ENCODE measurements at places on chromosomes 2 and 18.

DNA sequence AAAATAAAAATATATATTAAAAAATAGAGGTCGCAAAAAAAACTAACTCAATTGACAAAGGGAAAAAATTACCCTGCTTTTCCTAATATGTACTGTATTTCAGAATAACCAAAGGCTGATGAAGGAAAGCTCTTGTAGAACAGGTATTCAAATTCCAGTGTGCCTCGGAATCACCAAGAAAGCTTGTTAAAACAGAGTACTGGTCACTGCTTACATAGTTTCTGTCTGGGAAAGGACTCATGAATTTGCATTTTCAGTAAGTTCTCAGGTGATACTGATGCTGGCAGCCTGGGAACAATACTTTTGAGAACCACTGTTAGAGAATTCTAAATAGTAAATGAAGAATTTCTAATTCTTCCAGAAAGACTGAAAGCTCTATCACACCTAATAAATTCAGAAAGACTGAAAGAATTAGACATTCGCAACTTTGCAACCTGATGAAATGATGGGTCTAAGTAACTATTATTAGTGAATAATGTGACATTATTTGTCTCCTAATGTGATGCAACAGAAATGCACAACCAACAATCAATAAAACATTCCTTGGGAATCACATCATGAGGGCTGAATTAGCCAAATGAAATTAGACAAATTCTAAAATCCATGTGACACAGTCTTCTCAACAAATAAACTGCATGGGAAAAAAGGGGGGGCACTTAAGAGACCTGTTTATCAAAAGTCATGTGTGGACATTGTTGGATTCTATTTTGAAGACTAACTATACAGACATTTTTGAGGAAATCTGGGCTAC, 21.9 kb downstream of the RPRD1A start:
- DNase-seq = no peak

DNA sequence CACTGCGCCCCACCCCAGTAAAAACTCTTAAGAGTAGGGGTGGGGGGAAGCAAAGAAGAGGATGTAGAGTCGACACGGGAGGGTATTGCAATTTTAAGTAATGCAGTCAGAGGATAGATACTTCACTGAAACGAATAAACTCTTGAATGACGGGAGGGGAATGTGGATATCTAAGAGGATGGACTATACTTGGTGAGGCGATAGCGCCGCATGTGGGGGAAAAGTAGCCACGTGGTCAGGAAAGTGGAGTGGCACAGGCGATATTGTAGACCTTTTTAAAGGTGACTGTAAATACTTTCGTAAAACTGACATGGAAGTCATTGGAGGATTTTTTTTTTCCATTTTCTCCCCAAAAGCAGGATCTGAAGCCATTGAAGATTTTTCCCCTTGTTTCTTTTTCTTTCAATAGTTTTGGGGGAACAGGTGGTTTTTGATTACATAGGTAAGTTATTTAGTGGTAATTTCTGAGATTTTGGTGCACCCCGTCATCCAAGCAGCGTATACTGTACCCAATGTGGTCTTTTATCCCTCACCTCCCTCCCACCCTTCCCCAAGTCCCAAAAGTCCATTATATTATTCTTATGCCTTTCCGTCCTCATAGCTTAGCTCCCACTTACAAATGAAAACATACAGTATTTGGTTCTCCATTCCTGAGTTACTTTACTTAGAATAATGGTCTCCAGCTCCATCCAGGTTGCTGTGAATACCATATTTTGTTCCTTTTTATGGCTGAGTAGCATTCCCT, 13.8 kb downstream of the CLK1 start:
- DNase-seq = no peak

DNA sequence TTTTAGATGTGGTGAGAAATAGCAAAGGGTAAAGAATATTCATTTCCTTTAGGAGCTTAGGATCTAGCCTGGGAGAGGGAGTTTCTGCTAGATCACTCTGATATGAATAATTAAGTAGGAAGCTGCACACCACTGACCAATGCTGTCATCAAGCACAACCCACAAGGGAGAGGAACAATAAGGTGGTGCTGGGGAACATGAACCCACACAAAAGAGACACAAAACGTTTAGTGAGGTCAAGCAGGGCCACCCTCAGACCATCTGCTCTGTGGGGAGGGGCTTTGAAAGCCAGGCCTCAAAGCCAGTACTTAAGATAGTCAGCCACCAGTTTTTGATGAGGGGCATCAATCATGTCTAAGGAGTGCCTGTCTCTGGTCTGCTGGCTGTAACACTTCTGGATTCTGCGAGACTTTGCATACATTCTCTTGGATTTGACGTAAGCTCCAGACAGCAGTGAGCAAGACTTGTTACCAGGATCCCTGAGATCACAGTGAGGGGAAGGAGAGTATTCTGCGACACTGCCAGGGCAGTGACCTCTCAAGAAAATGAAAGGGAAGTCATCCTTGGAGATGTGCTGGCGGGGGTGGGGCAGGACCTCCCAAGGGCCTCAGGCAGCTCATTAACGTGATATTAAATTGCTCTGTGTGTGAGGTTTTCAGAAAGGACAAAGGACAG, 127.0 kb downstream of the CCBE1 start:
- DNase-seq = no peak

DNA sequence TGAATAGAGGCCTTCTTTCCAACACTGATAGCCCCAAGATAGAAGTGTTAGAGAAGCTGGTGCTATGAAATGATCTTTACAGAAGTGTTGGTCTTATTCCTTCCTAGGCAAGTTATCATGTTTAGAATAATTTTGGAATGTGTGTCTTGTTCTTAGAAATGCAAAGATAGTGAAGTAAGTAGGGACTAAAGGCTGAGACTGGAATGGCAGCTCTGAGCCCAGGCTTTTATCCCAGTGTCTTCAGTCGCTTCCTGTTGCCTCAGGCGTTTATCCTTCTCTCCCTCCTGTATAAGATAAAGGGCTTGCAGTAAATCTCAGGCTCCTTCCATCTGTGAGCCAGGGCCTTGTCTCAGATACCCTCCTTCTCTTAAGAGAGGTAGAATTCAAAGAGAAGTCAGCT, 218.1 kb downstream of the TPGS2 start:
- DNase-seq = no peak

DNA sequence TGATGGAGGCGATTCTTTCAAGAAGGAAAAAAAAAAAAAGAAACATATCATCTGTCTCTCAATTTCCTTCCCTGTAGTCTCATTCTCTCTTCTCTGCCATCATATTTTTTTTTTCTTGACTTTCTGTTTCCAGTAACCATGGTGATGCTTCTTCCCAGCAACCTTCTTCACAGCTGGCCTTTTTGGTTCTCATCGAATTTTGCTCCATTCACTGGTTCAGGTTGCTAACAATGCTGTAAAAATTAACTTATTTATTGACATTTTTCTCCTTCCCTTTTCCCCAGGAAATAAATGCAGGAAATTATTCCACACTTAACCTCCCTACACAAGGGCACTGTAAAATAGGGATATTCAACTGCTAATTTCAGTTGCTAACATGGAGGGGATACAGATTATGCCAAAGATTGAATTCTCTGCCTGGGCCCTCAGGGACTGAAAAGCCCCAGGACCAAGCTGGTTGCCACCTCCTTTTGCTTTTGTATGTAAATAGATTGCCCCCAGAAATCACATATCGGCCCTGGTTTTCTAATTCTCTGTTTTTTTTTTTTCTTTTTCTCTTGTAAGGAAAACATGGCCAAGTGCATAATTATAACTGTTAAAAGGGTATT, 154.7 kb downstream of the MAP2 start:
- DNase-seq = no peak

DNA sequence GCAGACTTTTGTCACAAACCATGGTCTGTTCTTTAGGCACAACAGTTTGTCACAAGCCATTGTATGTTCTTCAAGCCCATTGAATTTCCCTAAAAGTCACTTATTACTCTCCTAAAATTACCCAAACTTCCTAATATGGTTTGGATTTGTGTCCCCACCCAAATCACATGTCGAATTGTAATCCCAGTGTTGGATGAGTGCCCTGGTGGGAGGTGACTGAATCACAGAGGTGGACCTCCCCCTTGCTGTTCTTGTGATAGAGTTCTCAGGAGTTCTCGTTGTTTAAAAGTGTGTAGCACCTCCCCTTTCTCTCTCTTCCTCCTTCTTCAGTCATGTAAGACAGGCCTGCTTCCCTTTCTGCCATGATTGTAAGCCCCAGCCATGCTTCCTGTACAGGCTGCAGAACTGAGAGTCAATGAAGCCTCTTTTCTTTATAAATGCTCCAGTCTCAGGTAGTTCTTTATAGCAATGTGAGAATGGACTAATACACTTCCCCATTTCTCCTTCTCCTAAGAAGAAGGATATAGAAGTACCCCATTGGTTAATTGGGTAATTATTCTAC, 11.2 kb upstream of the GYPC start:
- no peak for DNase-seq

- DNase-seq = no peak
Observed at GRCh38 chr2:160075171-160075570, 12.8 kb upstream of the PLA2R1 start.

DNA sequence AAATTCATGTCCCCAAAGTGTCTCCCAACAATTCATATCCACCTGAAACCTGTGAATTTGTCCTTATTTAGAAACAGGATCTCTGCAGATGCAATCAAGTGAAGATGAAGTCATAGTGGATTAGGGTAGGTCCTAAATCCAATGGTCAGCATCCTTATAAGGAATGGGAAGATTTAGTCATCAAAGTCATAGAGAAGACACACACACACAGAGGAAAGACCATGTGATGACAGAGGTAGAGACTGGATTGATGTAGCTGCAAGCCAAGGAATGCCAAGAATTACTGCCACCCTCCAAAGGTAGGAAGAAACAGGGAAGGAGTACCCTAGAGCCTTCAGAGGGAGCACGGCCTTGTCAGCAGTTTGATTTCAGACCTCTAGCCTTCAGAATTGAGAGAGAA, 17.7 kb downstream of the ADD2 start:
- DNase-seq = no peak

- no peak for DNase-seq
Observed at GRCh38 chr2:144593803-144594202, 73.9 kb upstream of the ZEB2 start.

GRCh38 chr2:233643128-233643527, 6.9 kb downstream of the UGT1A10 start:
- no peak for DNase-seq
